ENCODE measurements at places on chromosomes 7 and 10.

DNA sequence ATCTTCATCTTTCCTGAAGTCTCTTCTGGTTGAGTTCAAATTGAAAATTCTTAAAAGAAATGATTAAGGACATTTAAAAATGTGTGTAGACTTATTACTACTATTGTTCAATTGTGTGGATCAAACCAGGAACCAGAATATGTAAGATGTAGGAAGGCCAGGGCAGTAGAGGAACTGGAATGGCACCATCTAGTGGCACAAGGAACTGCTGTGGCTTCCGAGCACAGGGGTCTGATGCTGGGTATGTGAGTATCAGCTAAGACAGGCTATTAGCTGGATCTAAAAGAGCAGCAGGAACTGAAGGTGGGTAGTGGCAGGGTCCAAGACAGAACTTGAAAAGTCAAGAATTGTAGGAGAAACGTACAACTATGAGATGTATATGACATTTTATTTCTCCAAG, 247.3 kb downstream of the SEMA3A start:
- DNase-seq = no peak

- DNase-seq = no peak
Measured at GRCh38 chr10:127364034-127364433, 167.6 kb upstream of the INSYN2A start.

- no peak for DNase-seq
Measured at GRCh38 chr10:76697923-76698322, 939.7 kb downstream of the KCNMA1 start.

DNA sequence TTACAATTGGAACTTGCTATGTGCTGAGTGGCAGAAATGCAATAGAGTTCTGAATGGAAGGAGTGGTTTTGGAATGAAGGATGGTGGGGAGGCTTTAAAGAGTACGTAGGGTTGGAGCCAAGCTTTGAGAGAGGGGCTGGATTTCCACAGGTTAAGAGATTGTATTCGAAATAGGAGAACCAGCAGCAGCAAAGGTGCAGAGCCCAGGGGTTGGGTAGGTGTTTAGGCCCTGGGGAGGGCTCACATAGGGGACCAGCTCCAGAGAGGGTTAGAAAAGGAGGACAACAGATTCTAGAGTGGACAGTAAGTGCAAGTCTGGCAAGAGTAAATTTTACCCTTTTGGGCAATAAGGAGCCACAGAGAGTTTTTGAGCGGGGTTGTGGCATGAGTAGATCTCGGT, 297.2 kb downstream of the RPS24 start:
- no peak for DNase-seq

GRCh38 chr10:124267911-124268549, 150.7 kb downstream of the OAT start:
- DNase-seq = no peak

- no peak for DNase-seq
Measured at GRCh38 chr7:116754186-116754585, 82.2 kb downstream of the MET start.

DNA sequence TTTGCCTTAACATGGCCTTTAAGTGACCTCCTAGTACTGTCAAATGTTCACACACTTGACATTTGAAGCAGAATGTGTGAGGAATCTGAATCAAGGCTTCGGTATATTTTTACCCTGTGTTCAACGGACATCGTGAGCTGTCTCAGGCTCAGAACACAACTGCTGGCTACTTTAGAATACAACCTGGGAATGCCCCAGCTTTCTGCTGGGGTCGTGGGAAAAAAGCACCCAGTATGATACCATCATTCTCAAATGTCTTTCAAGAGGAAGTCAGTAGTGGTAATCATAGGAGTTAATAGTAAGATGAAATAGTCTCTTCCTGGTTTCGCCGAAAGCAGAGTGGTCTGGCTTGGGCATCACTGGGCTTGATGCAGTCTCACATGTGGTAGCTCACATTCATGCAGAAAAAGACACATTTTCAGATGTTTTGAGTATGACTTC, 67.2 kb downstream of the CREB5 start:
- DNase-seq = no peak

DNA sequence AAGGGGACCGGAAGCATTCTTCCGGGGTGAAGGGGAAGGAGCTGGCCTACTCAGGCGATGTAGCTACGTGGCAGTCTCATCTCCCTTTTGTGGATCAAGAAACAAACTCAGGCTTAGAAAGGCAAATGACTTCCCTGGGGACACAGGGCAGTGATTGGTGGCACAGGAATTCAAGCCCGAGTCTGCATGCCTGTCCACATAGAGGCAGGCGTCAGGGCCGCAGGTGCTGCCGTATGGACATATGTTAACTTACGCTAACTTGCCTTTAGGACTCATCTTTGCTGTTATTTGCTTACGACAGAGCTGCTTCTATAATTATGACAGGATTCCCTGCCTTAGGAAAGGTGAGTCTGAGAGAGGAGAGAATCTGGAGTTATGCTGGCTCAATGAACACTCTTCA, 42.3 kb upstream of the KLF6 start:
- DNase-seq = no peak

- peak; percentile 12 for DNase-seq
Measured at GRCh38 chr7:95317546-95317945, 6.8 kb downstream of the PON1 start.

GRCh38 chr7:116511552-116512519, 12.3 kb downstream of the CAV2 start:
- DNase-seq = no peak
